ENCODE measurements at places on chromosomes 7 and 10.

DNA sequence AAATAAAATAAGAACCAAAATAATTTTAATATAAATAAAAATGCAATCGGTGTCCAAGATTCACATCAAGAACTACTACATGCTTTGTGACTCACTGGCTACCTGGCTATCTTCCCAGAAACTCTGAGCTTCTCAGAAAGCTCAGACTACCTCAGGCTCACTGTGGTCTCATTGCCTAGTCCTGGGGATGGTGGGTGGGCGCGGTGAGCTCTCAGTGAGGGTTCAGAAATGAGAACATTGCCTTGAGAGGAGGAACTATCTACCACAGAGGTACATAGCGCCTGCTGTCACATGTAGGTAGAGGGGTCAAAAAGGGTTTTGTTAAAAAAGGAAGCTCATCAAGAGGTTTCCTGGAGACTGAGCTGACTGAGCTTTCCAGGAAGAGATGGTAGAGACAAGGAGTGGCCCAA, 108.0 kb downstream of the WDFY4 start:
- no peak for DNase-seq

GRCh38 chr10:6700066-6700465, 120.0 kb upstream of the PRKCQ start:
- DNase-seq, result no peak

DNA sequence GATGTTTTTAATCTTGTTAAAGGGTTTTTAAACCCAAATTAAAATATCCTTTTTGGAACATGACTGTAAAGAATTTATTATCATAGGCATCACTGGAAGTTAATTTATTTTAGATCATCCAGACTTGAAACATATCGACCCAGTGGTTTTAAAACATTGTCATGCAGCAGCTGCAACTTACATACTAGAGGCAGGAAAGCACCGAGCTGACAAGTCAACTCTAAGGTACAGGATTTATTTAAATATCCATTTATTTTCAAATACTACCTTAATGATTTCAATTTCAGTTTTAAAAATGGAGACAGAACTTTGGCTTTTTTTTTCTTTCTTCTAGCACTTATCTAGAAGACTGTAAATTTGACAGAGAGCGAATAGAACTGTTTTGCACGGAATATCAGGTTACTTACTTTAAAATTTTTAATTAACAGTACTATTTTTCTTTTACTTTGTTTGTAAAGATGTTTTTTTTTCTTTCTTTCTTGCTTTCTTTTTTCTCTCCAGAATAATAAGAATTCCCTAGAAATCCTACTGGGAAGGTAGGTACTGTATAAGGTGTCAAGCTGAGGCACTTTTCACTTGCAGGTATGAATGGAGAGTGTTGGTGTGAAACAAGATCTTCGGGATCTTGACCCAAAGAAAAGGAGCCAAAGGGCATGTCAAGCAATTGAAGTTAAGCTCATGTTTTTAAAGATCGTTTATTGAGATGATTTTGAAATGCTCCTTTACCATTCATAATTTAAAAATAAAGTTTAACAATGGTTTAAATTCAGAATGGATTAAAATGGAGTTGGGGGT, 1.8 kb downstream of the COMMD3 start:
- DNase-seq, result no peak

- peak; percentile 13 for DNase-seq
Measured at GRCh38 chr10:104910712-104911111, 269.6 kb downstream of the SORCS3 start.

GRCh38 chr7:45484094-45484493, 90.1 kb upstream of the ADCY1 start:
- DNase-seq, result no peak

DNA sequence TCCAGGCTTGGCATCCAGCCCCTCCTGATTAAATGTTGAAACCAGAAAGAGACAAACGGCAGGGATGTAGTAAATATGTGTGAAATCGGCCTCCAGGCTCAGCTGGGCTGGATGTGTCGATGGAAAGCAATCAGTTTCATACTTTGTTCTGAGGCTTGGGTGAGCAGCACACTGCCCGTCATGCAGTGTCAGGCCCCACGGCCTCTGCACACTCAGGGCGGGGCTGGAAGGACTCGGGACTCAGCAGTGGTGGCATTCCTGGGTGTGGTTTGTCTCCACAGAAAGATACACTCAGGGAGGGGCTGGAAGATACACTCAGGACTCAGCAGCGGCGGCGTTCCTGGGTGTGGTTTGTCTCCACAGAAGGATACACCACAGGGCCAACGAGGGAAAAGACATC, 22.0 kb downstream of the ADGRA1 start:
- DNase-seq, result no peak

- DNase-seq, result no peak
Measured at GRCh38 chr10:91762878-91763277, 35.3 kb upstream of the TNKS2 start.

DNA sequence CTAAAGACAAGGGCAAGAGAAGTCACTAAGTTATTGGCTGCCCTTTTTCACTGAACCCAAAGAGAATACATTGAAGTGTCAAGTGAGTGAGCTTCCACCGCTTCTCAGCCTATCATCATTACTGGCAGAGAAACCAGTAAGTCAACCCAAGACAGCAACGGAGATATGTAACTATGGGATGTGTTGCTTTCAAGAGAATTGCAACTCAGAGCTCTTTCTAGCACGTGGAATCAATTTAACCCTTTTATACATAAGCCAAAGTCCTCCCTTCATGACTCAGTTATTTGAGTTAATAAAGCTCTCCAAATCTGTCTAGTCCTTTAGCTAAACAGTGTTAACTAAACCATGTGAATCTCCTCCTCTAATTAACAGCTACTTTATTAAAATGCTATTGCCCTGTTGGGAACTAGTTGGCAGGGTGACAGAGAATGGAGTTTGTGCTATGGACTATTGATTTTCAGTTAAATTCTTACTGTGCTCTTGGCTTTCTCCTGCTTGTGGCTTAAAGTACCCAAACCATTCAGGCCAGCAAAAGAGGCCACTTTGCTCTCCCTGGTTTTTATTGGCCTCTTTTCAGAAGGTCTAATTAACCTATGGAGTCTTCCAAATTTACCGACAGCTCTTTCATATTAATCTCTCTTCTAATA, 287.7 kb downstream of the NRG3 start:
- no peak for DNase-seq

- no peak for DNase-seq
Measured at GRCh38 chr10:69873135-69873639, 71.5 kb downstream of the COL13A1 start.
